ENCODE measurements at places on chromosomes 13 and 19.

DNA sequence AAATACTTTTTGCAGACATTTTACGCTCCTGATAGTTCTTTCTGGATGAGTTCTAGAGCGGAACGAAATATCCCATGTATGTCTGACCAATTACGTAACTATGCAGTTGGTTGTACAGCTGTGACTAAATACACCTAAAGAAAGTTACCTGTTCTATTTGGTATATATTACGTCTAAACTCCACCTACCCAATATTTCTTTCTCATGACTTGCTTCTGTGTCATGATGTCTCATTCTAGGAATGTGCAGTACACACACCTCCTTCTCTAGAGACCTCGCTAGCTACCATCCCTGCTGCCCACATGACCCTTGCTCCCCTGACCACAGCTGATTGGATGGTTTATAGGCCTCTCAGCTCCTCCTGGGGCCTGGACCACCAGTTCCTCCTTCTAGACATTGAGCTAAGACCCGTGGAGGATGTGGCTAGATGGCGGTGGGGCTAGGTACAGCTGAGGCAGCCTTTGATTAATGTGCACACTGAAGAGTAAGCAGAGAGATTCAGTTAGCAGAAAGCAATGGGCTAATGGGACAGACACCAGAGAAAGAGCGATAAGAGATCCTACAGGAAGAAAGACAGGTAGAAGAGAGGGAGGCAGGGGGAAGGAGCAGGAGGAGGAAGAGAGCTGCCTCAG lies 422.1 kb downstream of the COG6 start:
- no peak for DNase-seq

DNA sequence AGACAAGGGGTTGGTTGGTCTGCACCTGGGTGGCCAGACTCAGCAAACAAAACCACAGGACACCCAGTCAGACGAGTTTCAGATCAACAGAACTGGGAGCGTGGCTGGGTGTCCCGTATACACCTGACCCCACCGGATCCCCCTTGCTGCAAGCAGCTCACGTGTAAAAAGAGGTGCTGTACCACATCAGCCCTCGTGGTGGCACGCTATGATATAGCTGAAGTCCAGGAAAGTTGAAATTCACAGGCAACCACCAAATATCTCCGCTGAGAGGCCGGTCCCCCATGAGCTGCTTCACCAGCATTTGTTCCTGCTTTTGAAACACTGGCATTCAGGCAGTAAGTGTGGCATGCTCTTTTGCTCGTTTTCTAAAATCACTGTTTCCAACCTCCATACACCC lies 92.3 kb downstream of the TUBA3C start:
- DNase-seq: no peak

DNA sequence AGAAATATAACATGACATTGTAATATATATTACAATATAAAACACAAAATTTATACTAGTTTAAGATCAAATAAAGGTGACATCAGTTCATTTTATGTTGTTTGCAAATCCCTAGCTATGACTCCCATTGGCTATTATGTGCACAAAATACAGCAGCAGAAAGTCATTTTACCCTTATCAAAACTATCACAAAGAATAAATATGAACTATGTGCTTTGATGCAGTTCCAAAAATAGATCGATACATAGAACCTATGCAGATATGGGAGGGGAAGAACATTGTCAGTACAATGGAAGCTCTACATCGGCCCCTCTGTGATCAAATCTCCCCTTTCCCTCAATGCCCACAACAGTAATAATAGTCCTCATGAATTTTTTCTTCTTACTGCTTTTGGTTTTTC lies 1038.1 kb upstream of the PCDH20 start:
- no peak for DNase-seq

DNA sequence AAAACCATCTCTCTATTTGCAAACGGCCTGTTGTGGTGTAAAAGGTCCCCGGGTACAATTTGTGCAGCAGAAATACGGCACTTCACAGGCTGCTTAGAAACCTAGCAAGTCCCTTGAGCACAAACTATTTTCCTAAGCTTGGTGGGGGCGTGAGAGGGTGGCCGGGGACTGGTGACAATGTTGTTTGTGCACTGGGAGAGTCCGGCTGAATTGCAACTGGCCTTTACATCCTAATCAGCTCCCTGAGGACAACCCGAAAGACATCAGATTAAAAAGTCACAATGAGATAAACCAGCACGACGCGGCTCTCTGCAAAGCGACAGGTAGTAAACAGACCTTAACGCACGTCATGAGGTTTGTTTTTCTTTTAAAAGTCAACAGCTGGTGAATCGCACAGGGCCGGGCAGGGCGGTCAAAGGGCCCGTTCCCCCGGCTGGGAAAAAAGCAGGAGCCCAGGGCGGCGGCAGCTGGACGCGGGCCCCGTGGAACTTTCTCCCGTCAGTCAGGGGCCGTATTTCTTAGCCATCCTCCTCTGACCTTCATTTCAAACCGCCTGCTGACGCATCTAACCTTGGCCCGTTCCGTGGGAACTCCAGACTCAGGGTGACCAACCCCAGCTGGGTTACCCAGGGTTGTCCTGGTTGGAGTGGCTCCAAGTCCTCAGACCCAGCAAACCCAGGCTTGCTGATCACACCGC lies 112.3 kb downstream of the GADD45B start:
- DNase-seq: no peak

DNA sequence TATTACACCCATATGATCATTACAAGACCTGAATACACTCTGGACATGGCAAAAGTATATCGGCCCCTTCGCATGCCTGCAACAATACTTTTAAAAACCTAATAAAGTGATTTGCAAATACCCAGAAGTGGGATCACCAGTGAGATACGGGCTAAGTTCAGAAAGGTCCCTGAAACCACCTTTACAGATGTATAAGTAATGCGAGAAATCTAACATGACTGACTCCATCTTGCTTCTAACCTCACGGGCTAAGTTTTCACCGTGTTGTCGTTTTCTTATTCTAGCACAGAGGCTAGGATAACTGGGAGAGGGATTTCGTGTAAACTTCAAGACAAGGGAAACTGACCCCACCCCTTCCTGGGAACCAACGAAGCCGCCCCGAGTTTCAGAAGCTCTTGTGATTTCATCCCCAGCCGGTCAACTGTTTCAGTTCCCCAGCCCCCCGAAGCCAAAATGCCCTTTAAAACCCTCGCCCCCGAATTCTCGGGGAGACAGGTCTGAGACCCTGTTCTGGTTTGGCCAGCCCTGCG lies 703 bp downstream of the NEK3 start:
- DNase-seq: no peak

DNA sequence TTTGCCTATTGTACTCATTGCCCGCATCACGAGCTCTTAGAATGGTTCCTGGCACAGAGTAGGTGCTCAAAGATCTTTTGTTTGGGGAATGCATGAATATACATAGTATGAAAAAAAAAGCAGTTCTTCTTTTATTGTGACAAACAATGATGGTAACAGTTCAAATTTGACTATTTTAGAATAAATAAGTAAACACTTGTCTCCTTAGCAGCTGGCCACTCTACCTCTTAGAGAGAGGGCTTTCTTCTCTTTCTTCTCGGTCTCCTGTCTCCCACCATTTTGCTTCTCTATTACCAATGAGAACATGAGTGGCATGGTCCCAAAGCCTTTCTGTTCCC lies 639 bp upstream of the SLAIN1 start:
- no peak for DNase-seq

DNA sequence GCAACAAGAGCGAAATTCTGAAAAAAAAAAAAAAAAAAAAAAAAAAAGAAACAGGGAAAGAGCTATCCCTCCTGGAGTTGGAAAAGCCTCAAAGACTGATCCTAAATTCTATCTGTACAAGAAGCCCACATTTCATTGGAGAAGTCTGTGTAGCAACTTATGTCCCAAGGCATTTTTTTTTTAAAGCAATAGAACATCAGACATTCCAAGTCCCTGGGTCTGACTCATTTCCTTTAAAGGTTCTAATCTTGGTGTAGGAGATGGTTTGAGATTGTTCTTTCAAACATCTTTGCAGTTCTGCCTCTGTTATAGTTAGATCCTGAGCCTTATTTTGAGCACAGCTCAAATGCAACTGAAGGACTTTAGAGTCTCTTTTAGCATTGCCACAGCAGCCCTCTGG lies 706.5 kb upstream of the MIR17HG start:
- no peak for DNase-seq

DNA sequence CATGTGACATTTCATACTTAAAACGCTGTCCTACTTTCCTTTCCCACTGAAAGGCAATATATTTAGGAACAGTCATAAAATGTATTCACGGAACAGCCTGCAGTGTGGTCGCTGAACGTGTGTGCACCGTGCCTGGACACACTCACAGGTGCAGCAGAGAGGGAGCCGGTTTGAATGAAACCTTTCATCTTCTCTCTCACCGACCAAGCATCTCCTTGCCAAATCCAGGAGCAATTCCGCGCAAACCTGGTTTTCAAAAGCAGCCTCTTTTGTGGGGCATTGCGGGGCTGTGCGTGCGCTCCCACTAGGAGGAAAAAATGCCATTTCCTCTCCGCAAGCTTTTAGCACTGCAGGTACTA lies 1.0 kb downstream of the DCLK1 start:
- no peak for DNase-seq

- DNase-seq: no peak
Measured at GRCh38 chr13:30830638-30830965, 75.5 kb upstream of the MEDAG start.

- peak; percentile 59 for DNase-seq
Measured at GRCh38 chr19:38949580-38950367, 19.0 kb downstream of the MRPS12 start.

- no peak for DNase-seq
Measured at GRCh38 chr13:75422028-75422427, 59.9 kb downstream of the TBC1D4 start.

DNA sequence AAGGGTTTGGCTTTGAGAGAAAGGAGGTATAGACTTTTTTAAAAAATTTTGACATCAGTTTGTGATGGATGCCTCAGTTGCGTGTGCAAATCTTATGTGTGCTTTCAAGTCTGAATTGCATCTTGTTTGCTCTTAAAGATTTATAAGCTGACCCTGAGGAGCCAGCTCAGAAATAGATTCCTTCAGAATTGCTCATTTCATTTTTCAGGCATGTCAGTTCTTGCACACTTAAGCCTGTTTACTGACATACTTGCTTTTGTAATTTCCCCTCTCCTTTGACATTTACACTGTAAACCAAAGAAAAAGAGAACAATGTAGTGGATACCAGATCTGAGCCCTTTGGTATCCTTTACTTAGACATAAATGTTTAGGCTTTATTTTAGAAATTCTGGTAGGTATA lies 87.6 kb downstream of the RNF17 start:
- no peak for DNase-seq

- no peak for DNase-seq
Measured at GRCh38 chr19:50822661-50823208, 852 bp downstream of the KLK1 start.

GRCh38 chr13:29908416-29909080 lies 58.1 kb upstream of the UBL3 start:
- DNase-seq: no peak

DNA sequence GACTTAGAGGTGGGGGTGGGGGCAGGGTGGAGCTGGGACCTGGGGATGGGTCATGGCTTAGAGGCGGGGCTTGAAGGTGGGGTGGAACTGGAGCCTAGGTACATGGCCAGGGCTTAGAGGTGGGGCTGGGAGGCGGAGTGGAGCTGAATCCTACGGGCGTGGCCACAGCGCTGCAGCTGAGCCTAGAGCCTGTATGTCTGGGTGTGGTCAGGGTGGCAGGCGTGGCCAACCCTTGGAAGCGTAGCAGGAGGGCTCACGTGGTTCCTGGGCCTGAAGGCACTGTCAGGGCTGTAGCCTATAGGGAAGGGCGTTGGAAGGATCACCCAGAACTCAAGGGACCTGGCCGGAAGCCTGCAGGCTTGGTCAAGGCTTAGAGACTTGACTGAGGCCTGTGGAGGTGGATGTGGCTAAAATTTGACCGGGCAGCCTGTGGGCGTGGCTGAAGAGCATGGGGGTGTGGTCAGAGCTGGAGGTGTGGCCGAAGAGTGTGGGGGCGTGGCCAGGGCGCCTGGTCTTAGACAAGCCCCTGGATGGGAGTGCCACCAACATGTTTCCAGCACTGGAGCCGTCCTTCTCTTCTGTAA lies 24.3 kb downstream of the COLGALT1 start:
- no peak for DNase-seq

Measured in activated CD8-positive, alpha-beta memory T cell treated with anti-CD3 and anti-CD28 coated beads for 1 hour (primary cell).